ENCODE measurements at places on chromosomes 7 and 10.

DNA sequence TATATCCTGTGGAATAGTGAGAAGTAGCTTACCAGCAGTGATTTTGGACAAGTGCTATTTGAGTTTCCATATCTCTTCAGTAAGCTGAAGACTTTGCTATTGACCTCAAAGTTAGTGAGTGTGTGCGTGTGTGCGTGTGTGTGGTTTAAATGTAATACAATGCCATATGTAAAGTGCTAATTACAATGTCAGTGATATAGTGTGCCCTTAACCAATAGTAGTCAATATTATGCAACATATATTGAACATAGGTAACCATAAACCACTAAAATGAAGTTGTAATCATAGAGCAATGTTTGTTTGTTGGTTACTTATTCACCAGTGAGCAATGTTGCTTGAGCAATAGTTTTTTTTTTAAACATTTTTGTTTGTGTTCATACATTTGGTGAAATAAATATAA lies 309.4 kb downstream of the NXPH1 start:
- DNase-seq: no peak

DNA sequence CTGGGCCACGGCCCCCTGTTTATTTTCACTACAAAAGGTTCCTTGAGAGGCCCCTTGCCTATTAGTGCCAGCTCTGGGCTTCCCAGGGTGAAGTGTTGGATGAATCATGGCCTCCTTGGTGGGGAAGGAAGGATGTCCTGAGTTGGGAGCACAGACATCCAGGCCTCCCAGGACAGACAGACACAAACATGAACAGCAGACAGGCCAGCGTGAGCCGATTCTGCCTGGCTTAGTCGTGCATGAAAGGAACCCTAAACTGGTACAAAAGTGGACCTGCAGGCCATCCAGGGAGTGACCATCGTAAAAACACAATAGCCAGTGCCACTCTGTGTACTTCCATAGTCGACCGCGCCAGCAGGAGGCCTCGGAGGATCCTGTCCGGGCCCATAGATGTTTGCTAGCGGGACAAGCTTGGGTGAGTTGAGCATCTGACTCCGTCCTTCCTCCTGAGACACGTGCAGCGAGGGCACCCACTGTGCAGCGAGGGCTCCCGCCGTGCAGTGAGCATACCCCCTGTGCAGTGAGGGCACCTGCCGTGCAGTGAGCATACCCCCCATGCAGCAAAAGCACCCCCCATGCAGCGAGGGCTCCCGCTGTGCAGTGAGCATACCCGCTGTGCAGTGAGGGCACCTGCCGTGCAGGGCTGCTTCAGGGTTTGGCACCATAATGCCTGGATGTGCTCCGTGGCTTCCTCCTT lies 51.3 kb upstream of the PRKAR1B start:
- no peak for DNase-seq

DNA sequence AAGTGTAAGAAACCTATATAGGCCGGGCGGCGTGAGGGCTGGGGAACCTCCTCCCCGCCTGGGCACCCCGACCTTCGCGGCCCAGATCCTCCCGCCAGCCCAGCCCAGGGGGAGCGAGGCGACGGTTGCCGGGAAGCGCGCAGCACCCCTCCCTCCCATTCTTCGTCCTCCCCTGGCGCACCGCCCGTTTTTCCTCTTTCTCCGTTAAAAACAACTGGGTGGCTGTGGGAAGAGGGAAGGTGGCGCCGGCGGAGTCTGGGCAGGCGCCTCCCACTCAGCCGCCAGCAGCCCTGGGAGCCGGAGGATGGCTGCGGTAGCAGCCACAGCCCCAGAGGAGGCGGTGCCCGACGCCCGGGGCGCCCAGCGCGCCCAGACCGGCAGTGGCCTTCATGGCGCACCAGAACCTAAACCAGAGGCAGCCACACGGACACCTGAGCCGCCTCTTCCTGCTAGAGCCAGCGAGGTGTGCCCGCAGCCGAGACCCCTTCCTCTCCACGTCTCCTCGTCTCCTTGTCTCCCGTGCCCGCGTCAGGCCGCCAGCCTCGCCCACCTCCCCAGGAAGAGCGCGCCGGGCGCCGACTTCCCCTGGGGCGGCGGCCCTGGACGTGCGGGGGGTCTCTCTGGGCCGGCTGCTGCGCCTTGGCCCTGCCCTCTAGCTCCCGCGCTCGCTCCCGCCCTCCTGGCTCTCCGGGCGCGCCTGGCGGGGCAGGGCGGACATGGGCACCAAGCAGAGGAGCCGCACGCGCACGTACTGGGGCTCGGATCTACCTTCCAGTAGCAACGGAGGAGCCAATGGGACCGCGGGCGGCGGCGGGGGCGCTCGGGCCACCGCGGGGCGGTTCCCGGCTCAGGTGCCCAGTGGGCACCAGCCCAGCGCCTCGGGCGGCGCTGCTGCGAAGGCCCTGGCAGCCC lies 32.8 kb upstream of the SFTPD start:
- DNase-seq: no peak

DNA sequence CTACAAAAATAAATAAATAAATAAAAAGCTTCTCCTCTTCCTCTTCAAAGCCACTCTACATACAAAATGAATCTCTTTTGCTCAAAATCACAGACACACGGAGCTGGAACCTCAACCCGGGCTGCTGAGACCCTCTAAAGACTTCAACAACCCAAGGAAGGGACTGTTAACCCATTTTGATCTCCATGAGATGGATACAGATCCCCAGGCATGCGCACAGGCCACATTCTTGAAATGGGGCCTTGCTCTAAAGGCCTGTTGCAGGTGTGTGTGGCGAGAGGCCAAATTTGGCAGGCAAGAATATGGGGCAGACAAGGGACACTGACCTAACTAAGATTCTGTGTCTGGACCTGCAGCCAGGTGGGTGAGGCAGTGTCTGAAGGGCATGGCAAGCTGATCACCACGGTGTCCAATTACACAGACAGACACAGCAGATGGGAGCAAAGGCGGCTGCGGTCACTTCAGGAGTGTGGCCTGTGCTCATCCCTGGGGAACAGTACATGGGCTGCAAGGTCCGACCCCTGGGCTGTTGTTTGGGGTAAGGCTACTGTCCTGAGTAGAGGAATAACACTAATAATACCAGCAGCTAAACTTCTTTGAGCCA lies 219.8 kb downstream of the HECW1 start:
- DNase-seq: no peak

- DNase-seq: no peak
Observed at GRCh38 chr10:16835228-16835627, 18.0 kb upstream of the RSU1 start.

DNA sequence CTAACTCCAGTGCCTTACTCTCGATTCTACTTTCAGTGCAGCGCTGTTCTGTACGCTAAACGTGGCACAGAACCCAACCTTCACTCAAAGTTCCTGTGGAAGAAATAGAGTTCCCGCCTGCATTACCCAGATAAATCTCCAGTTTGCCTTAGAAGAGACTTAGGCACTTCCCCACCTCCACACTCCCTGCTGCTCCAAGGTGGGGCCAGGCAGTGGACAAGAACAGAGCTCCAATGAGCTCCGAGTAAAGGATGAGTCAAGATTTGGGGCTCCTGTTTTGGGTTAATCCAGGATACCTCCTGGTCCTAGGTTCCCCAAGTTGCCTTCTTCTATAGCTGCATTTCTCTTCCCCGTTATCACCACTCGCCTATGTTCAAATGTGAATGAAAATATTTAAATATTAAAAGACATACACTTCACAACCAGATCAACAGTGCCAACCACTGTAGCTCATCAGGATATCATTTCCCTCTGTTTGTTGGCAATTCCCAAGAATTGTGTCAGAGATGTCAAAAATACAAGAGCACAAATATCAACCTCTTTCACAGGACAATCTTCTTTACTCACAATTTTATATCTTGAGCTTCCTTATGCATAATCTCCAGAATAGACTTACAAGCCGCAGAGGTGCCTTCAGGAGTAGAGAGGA lies 48.0 kb downstream of the MALSU1 start:
- no peak for DNase-seq

DNA sequence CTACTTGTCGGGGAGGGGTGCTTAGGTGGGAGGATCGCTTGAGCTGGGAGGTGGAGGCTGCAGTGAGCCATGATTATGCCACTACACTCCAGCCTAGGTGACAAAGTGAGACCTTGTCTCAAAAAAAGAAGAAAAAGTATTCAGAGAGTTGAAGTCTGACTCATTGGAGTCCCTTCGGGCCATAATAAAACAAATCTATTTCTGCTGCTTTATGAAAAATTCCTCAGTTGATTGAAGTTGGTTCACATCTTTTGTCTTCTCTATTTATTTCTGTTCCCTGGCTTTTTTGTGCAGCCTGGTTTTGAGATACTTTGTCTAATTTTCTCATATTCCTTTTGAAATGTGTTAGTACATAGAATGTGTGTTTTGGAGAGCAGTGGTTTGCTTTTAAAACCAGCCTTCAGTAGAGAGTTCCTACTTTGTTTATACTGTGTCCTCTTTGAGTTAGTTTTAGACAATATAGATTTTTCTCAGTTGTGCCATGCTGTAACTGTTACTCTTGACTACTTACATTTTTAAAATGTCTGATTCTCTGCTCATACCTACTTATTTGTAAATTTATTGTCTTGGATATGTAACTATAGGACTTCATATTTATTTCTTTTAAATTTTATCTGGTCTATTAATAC lies 36.7 kb downstream of the LUC7L2 start:
- no peak for DNase-seq

DNA sequence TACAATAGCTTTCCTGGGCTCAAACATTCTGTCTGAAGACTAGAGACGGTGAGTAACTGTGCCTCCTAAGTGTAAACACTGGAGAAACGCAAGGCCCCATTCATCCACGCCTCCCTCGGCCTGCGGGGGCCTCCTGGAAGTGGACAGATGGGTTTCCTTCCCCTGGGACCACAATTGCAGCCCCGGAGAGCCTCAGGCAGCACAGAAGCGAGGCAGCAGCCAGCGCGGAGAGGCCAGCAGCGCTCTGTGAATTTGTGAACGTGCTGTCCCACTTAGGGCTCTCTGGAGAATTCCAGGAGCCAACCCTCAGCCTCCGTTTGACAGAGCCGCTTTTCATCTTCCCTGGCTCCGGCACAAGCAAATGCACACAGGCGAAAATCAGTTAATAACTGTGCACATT lies 23.2 kb upstream of the CALN1 start:
- no peak for DNase-seq

DNA sequence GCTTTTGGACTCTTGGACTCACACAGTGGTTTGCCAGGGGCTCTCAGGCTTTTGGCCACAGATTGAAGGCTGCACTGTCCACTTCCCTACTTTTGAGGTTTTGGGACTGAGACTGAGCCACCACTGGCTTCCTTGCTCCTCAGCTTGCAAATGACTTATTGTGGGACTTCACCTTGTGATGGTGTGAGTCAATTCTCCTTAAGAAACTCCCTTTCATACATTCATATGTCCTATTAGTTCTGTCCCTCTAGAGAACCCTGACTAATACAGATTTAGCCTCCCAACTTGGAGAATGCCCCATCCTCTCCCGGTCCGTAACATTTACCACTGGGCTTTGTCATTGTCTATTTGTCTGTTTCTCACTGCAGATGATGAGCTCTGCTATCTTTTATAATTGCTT lies 52.8 kb upstream of the CUL1 start:
- DNase-seq: no peak

- no peak for DNase-seq
Observed at GRCh38 chr10:35126062-35126529, 550 bp upstream of the CREM start.

DNA sequence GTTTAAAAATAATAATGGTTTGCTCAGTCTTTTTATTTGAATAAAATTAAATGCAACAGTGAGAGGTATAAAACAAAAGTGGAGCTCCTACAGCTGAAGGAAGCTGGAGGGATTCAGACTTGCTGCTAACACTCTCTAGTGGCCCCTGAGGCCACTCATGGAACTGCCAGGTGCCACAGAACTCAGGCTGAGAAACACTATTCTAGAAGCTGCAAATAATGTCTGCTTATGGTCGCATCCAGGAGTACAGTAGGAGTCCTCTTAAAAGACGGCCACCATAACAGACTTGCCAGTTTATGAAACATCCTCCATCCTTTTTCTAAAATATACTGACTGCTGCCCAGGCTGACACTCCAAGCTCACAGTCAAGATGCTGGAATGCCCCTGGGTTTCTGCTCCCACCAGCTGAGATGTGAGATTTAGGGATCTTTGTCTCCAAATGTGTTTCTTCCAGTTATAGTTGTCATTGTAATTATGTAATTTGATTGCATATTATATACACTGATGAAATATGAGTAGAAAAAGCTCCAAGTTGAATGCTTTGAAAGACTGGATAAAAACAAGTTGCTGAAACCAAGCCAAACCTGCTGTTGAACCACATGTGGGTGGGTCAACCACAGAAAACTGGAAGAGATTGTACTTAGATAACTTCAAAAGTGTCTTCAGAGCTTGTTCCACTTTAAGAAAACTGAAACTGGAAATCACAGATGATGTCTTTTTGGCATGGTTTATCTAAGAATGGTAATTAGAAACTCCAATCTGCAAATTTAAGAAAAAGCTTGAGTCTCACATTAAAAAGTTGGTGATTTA lies 213.7 kb upstream of the AOAH start:
- no peak for DNase-seq

DNA sequence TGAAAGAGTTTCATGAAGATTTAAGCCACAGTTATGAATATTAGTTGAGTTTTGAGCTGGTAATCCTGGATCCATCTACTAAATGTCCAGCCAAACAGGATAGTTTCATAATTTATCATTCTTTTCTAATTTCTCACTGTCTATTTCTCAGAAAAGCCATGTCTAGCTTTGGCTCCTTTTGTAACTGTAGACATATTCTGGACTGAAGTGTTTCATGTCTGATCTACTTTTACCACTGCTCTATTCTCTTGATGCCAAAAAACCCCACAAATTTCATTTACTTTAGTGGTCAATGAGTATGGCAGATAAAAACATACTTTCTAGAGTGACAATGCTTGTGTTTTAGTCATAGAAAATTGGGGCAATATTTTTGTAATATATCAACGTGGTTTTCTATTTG lies 61.2 kb downstream of the ICA1 start:
- no peak for DNase-seq

DNA sequence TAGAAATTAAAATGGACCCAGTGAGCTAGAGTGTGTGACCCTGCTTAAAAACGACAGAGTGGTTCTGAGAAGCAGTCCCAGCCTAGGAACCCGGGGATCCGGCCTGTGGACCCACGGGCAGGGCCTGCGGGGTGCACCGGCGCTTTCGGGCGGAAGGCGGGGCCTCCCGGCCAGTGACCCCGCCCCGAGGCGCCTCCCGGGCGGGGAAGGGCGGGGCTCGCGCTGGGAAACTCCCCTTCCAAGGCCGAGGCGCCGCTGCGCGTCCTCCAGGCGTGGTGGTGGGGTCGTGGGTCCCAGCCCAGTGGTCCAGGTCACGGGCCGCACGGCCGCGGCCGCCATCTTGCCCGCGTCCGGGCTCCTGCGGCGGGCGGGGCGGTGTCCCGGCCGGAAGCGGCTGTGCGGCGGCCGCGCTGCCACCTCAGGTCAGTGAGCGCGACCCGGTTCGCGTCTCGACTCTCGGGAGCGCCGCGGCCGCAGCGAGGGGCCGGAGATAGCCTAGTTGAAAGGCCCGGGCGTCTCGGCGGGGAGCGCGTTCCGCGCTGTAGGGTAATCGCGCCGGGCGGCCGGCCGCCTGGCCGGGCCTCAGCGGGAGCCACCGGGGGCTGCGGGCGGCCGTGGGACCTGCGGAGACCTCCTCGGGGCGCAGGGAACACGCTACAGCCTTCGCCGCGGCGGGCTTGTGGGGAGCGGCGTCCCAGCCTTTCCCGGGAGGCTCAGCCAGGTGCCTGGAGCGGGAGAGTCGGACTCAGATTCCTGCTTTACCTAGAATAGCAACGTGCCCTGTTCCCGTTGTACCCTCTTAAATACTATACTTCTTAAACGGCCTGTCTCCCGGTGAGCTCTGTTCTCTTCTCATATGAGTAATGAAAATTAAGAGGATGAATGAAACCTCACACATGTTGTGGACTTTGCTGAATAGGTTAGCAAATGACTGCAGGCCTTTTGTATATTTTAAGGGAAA lies at the start of gene MIOS:
MIOS (plus strand) TSS at position 234 of the 961 bp plus-strand sequence. CDS start 5,592 bp downstream, outside the sequence.
- no peak for DNase-seq

GRCh38 chr10:17076626-17077345 lies 52.8 kb downstream of the CUBN start:
- DNase-seq: no peak
